Fibroblast of the aortic adventitia (primary cell): ENCODE measurements at places on chromosomes 16 and 17.

- DNase-seq = no peak
Observed at GRCh38 chr17:49779156-49779738, 9.2 kb upstream of the KAT7 start.

- peak; percentile 23 for DNase-seq
Observed at GRCh38 chr17:38339891-38340290, 3.9 kb downstream of the GPR179 start.

DNA sequence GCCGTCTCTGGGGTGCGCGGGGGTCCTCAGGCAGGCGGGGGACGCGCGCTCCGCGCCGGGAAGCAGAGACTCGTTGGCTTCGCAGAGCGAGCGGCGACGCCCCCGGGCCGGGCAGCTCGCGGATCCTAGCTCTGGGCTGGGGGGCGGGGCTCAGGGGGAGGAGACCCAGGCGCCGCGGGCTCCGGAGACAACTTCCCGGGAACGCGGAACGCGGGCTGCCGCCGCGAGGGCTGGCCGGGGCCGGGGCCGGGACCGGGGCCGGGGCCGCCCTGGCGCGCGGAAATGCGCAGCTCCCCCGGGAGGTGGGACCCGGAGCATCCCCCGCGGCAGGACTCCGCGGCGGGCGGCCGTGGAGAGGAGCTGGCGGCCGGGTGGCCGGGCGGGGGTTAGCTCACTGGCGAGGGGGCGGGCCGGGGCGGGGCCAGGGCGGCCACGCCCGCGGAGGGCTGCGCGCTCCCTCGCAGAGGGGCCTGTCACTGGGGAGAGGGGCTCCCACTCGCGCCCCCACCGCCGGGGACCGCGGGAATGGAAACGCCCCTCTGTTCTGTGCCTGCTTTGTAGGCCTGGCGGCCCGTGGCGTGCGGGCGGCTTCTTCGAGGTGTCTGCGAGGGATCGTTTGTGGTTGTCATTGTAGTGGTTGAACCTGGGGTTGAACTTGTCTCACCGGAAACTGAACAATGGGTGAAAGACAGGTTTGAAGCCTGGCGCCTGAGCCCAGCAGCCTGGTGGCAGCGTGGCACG, at the start of gene GAS7:
TSS of gene GAS7 (minus strand) at position 98 of the 741 bp plus-strand sequence.
- DNase-seq = no peak

DNA sequence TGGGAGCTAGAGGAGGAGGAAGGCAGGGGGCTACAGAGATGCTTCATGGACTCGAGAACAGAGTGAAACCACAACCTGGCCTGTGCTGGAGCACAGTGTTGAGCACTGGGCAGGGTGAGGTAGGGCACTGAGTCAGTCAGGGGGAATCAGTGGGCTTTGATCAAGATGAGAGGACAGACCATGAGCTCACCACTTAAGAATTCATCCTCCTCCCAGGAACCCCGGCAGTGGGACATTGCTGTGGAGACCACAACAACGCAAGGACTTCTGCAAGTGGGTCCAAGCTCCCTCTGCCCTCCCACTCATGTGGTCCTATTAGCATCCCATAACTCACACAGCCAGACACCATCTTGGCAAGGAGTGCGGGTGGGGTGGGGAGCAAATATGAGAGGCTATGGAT, 1.7 kb upstream of the CES5A start:
- no peak for DNase-seq

DNA sequence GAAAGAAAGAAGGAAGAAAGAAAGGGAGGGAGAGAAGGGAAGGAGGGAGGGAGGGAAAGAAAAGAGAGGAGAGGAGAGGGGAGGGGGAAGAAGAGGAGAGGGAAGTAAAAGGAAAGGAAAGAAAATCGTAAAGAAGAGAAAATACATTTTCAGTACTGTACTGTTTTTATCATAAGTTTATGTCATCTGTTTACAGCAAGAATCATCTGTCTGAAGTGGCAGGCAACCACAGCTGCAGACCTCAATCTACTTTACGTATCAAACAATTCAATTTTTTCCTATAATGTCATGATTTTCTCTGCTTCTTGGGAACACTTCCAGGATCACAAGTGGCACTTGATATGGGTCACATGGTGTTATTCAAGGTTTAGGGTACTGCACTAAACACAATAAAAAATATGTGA, 58.3 kb downstream of the USP32 start:
- DNase-seq = no peak

- DNase-seq = peak; percentile 70
Observed at GRCh38 chr16:20884240-20884556, 16.0 kb downstream of the DCUN1D3 start.

DNA sequence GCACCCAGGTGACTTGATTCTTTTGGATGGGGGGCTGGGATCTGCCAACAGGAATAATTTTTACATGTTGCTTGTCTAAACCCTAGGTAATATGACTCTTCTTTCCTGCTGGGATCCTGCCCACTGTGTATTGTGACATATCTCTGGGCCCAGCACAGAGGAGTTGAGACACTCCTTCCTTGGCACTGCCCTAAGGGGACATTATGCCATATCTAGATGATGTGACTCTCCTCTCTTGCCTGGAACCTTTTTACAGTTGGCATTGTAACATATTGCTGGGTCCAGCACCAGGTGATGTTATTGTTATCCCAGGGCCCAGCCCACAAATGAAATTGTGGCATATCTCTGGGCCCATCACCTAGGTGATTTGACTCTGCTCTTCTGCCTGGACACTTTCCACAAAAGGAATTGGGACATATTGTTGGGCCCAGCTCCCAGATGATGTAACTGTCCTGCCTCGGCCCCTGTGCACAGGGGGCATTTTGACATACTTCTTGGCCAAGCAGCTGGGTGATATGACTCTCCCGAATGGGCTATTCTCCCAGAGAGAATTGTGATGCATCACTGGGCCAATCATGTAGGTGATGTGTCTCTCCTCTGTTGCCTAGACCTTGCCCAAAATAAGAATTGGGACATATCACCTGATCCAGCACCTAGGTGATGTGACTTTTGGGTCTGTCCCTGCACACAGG, 1837.7 kb downstream of the TP53TG3F start:
- no peak for DNase-seq

- no peak for DNase-seq
Observed at GRCh38 chr16:89602952-89603590, 10.4 kb upstream of the DPEP1 start.

DNA sequence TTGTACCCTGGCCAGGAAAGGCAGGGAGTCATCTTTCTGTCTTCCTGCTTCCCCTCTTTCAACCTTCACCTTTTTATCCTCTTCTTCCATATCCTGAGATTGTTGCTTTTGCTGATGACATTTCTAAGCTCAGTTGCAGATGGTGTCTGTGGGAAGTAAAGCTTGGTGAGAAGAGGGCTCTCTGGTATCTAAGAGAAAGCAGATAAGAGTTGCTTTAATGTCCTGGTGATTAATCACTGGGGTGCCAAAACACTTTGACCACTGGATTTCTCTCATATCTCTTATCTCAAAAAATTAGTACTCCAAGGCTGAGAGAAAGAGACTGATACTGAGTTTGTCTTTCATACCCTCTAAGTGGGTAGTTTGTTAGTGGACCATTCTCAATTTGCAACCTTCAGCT, 71.3 kb downstream of the NEUROD2 start:
- no peak for DNase-seq

DNA sequence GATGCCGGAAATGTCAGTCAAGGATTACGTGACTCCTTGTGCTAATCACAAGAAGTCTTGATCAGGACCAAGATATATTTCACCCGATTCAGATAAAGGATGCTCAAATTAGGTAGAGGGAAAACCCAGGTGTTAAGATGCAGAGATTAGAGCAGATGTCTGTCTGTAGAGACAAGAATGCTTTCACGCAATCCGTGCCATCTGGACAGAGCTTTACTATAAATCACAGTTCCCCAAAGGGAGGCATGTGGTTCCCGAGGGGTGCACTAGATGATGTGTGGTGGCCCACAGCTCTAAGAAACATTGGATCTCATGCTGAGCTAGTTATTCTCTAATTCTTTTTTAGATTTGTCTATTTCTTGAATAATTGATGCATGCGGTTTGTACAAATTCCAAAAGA, 9.8 kb upstream of the MAP3K14 start:
- no peak for DNase-seq
